ENCODE measurements at places on chromosomes 11 and 22.

DNA sequence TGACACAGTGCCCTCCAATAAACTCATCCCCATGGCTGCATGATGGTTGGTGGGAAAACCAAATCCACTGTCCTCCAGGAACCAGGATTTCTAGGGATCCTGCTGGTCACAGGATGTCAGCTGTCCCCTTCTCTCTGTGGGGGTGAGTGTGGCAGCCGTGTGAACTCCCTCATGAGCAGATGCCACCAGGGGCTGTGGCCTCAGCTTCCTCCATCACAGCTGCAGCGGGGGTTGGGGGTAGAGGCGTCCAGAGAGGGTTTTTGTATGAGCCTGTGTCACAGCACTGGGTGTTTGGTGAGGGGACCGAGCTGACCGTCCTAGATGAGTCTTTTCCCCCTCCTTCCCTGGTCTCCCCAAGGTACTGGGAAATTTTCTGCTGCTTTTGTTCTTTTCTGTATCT, 26.4 kb downstream of the IGLL5 start:
- no peak for DNase-seq

- no peak for DNase-seq
Observed at GRCh38 chr11:20854215-20854955, 185.0 kb downstream of the NELL1 start.

DNA sequence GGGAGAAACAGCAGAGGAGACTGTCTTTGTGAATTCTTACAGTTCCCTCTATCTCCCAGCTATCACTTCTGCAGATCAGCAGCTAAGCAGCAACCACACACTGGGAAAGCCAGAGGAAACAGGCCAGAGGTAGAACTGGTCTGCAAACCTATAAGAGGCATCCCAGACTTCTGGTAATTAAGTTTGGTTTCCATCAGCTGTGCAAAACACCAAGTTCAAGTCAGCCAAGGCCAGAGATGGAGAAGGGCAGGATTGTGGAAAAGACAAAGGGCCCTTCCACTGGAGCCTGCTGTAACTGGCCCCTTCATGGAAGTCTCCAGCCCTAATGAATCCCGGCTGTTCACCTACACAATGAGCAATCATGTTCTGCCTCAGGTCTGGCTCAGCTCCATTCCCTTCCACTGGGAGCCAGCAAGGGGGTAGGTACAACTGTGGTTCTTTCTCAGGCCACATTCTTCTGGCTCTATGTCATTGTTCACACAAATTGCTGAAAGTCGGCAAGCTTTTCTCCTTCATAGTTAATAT, 4.6 kb upstream of the PAMR1 start:
- DNase-seq = peak; percentile 86

DNA sequence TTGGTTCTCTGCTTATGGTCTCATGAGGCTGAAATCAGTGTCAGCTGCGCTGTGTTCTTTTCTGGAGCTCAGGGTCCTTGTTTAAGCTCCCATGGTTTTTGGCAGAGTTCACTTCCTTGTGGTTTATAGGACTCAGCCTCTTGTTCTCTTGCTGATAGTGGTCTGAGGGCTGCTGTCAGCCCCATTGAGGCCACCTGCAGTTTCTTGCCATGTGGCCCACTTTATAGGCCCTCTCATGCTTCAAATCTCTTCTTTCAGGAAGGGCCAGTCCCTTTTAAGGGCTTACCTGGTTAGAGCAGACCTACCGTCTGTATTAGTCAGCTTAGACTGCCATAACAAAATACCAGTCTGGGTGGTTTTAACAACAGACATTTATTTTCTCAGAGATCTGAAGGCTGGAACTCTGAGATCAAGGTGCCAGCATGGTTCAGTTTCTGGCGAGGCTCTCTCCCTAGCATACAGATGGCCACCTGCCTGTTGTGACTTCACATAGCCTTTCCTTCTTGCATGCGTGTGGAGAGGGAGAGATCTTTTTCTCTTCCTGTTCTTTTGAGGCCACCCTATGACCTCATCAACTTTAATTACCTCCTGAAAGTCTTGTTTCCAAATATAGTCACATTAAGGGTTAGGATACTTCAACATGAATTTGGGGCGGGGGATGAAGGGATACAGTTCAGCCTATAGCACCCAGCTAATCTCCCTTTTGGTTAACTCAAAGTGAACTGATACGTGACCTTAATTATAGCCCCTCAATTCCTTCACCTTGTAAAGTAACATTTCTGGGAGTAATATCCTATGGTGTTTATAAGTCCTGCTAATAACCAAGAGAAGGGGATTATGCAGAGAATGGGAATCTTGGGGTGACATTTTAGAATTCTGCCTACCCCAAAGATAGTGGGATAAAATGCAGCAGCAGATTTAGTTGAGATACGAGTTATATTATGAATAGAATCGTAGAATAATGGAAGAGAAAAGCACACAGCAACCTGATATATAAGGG, 131.8 kb downstream of the UVRAG start:
- DNase-seq = no peak

- no peak for DNase-seq
Observed at GRCh38 chr11:47932544-47932943, 47.8 kb upstream of the PTPRJ start.

DNA sequence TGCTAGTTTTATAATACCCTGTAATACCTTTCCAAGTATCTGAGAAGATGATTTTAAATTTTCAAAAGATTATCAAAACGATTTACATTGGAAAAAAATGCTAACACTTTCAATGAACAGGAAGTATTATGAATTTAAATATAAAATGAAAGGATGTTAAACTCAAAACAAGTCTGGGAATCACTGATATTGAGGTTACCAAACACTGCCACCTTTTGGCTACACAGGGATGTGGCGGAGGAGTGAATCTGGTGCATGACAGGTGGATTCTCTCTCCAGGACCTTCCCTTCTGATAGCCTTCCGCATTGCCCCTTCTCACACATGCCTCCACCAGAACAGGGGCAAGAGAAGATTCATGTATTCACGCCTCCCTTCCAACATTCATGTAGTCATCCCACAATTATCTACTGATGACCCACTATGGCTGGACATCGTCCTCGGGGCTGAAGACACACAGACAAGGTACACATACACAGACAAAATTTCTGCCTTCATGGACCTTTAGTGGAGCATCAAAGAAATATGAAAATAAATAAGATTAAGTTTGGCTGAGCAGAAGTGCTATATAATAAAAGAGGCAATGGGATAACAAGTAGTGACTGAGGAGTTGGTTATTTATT, 34.7 kb downstream of the ATG16L2 start:
- DNase-seq = no peak

DNA sequence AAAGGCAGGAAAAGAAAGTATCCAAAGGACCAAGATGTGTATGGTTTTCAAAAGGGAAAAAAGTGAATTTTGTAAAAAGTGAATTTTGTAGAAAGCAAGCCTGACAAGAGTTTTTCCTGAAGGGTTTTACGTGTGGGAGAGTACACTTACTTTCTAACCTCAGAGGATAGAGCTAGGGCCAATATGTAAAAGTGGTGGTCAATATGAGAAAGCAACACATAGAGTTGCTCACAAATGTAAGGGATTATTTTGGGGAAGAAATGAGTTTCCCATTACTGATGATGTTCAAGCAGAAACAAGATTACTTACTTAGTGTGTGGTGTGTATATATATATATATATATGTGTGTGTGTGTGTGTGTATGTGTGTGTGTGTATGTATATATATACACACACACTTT, 162.5 kb downstream of the SWAP70 start:
- no peak for DNase-seq

GRCh38 chr11:72007587-72007986, 8.9 kb downstream of the IL18BP start:
- no peak for DNase-seq

DNA sequence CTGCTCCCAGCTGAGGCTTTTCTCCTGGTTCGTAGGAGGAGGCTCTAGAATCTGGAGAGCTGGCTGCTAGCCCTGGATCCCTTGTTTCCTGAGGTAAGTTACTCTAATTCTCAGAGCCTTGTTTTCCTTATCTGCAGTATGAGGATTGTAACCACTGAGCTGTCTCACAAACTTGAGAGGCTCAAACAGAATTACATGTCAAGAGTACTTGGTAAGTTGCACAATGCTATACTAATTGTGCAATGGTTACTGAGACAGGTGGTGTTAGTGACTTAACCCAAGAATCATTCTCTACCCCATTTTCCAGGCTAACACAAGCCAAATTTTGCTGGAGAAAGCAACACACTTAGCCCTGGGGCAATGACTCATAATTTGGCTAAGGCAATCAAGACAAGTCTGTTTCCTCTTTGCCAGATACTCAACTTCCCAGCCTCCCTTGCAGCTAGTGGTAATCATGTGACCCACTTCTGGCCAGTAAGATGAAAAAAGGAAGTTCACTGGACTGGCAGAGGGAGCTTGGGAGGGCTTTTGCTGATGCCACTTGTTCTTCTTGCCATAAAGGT, 348.0 kb downstream of the TENM4 start:
- DNase-seq = peak; percentile 98

DNA sequence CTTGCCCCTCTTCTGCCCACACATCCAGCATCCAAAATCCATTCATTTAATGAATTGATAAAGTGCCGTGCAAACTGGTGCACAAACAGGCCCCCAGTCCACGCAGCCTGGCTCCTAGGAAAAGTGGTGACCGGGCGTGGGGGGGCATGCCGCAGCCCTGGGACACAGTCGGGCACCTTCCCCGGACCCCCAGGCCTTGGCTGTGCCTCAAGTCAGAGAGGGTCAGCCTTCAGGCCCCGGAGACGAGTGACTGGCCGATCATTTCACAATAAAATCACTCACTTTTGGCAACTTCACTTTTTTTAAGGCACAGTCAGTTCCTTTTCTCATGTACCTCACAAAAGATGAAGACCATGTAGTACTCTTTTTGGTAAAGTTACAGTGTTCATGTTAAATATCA, 8.0 kb downstream of the CDPF1 start:
- DNase-seq = no peak

GRCh38 chr11:100719809-100720221, 32.7 kb downstream of the ARHGAP42 start:
- peak; percentile 88 for DNase-seq

DNA sequence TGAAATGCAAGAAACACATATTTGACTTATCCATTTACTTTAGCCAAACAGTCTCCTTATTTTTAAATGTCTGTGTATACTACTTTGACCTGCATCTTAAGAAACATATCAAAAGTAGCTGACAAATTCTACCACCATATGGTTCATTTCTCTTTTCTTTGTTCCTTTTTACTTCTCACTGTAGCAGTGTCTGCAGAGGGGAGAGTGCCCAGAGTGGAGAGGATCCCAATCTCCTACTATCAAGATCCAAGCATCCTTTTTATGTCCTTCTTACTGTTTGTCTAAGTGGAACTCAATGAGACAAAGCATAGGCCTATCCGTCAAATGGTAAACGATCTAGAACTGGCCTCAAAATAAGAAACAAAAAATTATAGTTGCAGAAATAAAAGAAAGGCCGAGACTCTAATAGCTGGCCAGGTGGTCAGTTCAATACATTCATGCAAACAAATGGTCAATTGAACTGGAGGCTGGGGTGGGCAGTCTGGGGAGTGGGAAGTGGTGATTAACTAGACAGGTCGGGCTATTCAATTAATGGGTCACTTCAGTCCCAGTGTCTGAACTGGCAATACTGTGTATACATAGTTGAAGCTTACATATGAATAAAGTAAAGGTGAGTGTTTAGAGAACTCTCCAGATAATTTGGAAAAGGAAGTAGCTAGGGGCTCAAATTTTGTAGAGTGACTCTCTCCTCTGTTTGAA, 149.1 kb downstream of the MAML2 start:
- no peak for DNase-seq

Measured in fibroblast of gingiva (primary cell).